Effector memory CD4-positive, alpha-beta T cell (primary cell): ENCODE measurements at places on chromosomes 3 and 15.
A peak's percentile ranks its signal among the peaks of the same experiment; 100 is the strongest.

DNA sequence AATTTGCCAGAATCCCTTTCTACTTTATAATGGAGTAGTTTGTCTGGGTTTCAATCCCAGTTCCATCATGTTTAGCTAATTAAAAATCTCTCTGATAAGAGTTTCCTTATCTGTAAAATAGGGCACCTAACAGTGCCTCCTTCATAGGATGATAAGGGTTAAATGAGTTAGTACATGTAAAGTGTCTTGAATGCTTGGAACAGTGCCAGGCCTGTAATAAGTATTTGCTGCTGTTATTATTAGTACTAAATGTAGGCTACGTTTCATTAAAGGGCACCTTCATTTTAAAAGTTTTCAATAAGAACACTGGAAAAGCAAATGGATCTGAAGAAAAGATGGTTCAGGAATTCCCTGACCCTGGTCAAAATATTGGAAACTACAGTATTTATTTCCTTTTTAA lies 11.8 kb upstream of the SLC2A2 start:
- H3K4me3 ChIP-seq: no peak overlapping the region
- H3K27me3 ChIP-seq: no peaks in the 10 kb centered on the region
- no peak overlapping the region for H3K27ac ChIP-seq
- H3K36me3 ChIP-seq: no peaks in the 10 kb centered on the region

DNA sequence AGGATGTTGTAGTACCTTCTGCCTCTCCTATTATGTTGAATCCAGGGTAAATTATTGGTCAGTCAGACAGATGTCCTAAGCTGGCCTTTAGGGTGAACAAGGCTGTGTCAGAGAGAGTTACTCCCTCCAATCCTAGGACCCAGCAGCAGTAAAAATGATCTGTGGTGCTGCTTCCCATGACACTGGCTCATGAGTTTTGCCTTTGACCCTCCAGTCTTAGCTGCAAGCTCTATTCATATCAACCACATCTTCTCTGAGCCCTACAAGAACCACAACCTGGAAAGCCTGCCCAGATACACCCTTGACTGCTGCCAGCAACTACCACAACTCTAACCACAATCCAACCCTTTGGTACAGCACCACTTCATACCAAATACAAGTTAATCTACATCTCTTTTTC lies 27.2 kb upstream of the PHLDB2 start:
- no peaks in the 10 kb centered on the region for H3K36me3 ChIP-seq
- H3K27me3 ChIP-seq: no peaks in the 10 kb centered on the region
- no peaks in the 10 kb centered on the region for H3K4me1 ChIP-seq
- no peak overlapping the region for H3K4me3 ChIP-seq
- DNase-seq: no peak
- H3K27ac ChIP-seq: no peak overlapping the region

GRCh38 chr3:99630815-99631214 lies 7.6 kb upstream of the COL8A1 start:
- no peaks in the 10 kb centered on the region for H3K4me1 ChIP-seq
- no peak for DNase-seq
- H3K4me3 ChIP-seq: no peak overlapping the region
- peaks cover 4% of the 10 kb centered on the region for H3K27me3 ChIP-seq
- no peak overlapping the region for H3K27ac ChIP-seq
- no peaks in the 10 kb centered on the region for H3K36me3 ChIP-seq

DNA sequence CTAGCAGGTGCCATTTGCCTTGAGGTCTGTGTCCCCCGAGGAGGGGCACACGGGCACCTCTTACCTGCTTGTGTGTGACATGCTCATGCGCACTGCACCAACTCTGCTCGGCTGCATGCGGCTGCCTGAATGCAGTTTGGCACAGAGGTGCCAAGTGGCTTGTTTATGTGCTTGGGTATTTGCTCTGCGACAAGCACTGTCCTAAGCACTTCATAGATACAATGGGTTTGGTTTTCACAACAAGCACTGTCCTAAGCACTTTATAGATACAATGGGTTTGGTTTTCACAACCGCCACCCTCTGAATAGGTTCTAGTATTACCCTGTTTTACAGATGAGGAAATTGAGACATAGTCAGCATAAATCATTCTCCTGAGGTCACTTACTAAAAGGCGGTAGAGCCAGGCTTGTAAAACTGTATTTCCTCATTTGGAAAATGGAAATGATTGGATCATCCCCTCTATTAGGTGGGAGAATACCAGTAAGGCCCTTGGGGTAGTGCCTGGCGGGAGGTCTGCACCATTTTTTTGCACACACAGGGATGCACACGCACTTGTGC lies 487 bp downstream of the ITIH4 start:
- H3K36me3 ChIP-seq: no peaks in the 10 kb centered on the region
- H3K4me1 ChIP-seq: no peaks in the 10 kb centered on the region
- no peak overlapping the region for H3K4me3 ChIP-seq
- no peak for DNase-seq

- H3K27ac ChIP-seq: no peak overlapping the region
- no peaks in the 10 kb centered on the region for H3K27me3 ChIP-seq
- no peak for DNase-seq
- H3K4me3 ChIP-seq: no peak overlapping the region
- no peaks in the 10 kb centered on the region for H3K4me1 ChIP-seq
These were observed 65.0 kb upstream of the ONECUT1 start for GRCh38 chr15:52855157-52855556.

DNA sequence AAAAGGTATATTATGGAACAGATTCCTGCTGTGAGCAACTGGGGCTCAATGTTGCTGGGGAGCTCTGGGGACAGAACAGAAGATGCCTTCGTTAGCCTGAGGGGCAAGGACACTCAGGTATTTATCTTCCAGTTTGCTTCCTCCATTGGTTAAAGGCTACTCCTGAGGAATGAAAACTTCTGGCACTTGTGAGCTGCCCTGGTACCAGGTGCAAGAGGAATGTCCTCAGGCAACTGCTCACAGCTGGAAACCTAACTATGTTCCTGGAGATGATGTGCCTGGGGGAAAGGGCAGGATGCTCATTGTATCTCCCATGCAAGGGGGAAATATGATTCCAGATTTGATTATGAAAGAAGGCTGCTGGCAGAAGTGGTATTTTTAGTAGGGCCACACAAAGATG lies 54.0 kb upstream of the BBX start:
- no peak for DNase-seq
- no peaks in the 10 kb centered on the region for H3K27me3 ChIP-seq
- no peaks in the 10 kb centered on the region for H3K4me1 ChIP-seq

DNA sequence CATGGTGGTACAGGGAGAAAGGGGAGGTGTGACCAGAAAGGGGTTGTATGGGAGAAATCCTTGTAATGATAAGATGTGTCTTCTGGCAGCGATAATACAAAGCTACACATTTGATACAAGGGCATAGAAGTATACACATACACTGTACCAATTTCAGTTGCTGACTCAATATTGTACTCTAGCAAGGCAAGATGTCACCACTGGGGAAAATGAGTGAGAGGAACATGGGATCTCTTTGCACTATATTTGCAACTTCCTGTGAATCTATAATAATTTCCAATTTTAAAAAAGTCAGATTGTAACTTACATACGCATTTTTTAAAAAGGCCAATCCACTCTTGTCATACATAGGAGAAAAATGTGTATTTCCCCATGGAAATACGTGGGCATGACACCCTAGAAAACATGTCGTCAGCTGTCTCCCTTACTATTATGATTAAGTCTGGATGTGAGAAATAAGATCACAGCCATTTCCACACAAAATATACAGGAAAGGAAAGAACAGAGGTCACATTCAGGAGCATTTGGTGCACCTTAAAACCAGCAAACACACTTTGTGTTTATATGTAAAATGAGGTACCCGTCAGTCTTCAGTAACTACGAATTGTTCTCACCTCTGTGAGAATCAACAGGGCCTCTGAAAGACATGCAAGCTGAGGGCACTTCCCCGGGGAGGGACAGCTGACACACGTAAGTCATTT lies 22.9 kb downstream of the PRR23E start:
- H3K4me1 ChIP-seq: no peaks in the 10 kb centered on the region
- H3K27ac ChIP-seq: no peak overlapping the region
- H3K4me3 ChIP-seq: no peak overlapping the region
- no peaks in the 10 kb centered on the region for H3K36me3 ChIP-seq
- no peak for DNase-seq
- H3K27me3 ChIP-seq: no peaks in the 10 kb centered on the region

- peak overlapping the region; percentile 97 for H3K4me3 ChIP-seq
- H3K27me3 ChIP-seq: no peaks in the 10 kb centered on the region
- DNase-seq: no peak
These were observed 734 bp downstream of the TBL1XR1 start for GRCh38 chr3:177196456-177197040.

DNA sequence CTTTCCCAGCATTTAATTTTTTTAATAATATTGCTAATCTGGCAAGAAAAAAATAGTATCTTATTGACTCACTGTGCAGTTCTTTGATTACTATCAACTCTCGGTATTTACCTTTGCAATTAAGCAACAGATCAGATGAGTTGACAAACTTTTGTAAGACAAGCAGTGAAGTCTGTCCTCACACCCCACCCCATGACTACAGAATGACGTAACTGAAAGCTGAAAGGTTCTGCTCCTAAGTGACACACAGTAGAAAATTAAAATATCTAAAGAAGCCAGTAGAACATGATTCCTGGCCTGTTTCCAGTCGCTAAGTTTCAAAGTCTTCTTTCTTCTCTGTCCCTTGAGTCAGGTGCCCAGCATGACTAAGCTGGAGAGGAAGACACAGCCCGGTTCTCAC lies 135.5 kb downstream of the STT3B start:
- no peaks in the 10 kb centered on the region for H3K4me1 ChIP-seq
- H3K27ac ChIP-seq: no peak overlapping the region
- no peaks in the 10 kb centered on the region for H3K27me3 ChIP-seq
- no peak overlapping the region for H3K4me3 ChIP-seq
- H3K36me3 ChIP-seq: no peaks in the 10 kb centered on the region

- no peak overlapping the region for H3K4me3 ChIP-seq
- H3K36me3 ChIP-seq: no peaks in the 10 kb centered on the region
- no peaks in the 10 kb centered on the region for H3K27me3 ChIP-seq
- no peak overlapping the region for H3K27ac ChIP-seq
These were observed 36.1 kb downstream of the CFAP44 start for GRCh38 chr3:113405180-113405579.

DNA sequence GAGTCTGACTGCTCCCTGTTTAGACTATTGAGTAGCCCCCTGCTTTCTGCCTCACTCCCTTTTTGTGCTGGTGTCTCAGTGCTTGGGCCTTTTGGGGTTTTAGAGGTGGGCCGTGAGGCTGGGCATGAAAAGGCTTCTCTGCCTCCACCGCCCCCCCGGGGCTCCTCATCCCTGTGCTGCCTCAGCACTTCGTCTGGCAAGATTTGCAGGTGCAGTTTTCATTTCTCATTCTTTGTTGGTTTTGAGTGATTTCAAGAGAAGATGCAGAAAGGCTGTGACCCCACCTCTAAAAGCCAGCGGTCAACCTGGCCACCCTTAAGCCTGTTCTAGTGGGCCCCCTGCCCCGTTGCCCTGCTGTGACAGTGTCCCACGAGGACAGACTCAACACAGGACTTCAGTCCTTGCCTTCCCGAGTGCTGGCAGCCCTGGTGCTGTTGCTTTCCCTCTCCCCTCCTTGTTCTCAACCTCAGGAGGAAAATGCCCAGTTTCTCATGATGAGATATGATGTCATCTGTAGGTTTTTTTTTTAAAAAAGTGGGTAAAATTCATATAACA lies 38.0 kb downstream of the APBA2 start:
- H3K27ac ChIP-seq: no peak overlapping the region
- H3K4me1 ChIP-seq: peaks cover 15% of the 10 kb centered on the region
- H3K4me3 ChIP-seq: no peak overlapping the region
- DNase-seq: no peak

DNA sequence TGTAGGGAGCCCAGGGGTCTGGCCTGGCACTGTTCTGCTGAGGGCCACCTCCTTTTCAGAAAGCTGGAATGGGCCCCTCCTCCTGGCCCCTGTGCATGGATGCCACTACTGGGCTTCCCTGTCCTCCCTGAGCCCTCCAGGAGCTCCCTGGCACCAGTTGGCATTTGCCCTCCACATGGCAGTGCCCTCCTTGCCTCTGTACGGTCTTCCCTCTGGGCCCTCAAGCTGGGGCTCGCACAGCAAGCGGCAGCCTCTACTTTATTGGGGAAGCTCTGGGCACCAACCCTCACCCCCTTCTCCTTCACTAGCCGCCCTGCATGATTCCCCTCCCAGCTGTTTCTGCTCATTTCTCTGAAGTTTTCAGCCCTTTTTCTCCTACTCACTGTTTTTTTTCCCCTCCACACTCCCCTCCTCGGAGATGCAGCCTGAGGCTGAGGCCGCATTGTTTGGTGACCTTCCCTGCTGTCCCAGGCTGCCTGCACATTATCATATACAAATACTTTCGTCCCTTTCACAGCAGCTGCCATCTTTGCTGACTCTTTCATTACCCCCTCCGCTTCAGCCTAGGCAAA lies 127.3 kb downstream of the EEFSEC start:
- DNase-seq: no peak
- no peak overlapping the region for H3K4me3 ChIP-seq
- H3K27ac ChIP-seq: no peak overlapping the region
- H3K27me3 ChIP-seq: no peaks in the 10 kb centered on the region

GRCh38 chr3:11373654-11374053 lies 101.5 kb downstream of the ATG7 start:
- H3K27ac ChIP-seq: no peak overlapping the region
- no peak overlapping the region for H3K4me3 ChIP-seq
- no peaks in the 10 kb centered on the region for H3K27me3 ChIP-seq
- no peaks in the 10 kb centered on the region for H3K36me3 ChIP-seq
- DNase-seq: no peak
- H3K4me1 ChIP-seq: no peaks in the 10 kb centered on the region

DNA sequence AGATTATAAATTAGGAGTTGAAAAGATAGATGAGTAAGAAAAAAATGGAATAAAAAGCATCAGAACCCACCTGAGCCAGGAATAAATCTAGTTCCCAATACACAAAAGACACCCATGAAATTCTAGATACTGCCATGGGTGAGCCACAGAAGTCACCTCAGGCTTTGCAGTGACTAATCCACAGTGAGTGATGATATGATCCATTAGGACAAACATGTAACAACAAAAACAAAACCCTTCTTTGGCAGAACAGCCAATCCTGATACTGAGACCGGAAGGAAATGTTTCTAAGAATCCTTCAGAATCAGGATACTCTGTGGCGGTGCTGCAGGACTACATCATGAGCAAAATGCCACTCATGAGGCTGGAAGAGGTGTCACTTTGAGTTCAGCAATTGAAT lies 15.0 kb upstream of the MINDY4B start:
- no peaks in the 10 kb centered on the region for H3K4me1 ChIP-seq
- no peak overlapping the region for H3K27ac ChIP-seq
- no peak overlapping the region for H3K4me3 ChIP-seq
- DNase-seq: no peak
- H3K36me3 ChIP-seq: no peaks in the 10 kb centered on the region

DNA sequence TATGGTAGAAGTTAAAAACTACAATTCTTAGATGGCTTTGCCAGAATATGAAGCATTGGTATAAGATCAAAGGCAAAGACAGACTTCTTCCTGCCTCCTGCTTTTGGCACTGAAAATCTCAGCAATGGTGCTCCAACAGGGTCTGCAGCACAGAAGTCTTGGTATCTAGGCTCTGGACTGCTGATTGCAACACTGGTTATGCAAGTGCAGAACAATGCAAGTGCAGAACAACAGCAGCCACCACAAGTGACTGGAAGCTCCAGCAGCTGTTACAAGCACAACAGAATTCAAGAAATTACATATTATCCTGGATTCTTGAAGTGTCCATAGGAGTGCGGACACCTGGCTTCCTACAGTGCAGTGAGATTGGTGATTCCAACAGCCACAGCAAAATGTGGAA lies 33.7 kb downstream of the ZBTB20 start:
- H3K4me1 ChIP-seq: no peaks in the 10 kb centered on the region
- H3K36me3 ChIP-seq: no peaks in the 10 kb centered on the region
- no peak for DNase-seq

GRCh38 chr3:195774917-195775316 lies 36.8 kb downstream of the MUC4 start:
- no peaks in the 10 kb centered on the region for H3K4me1 ChIP-seq
- no peak for DNase-seq
- no peak overlapping the region for H3K4me3 ChIP-seq
- no peaks in the 10 kb centered on the region for H3K27me3 ChIP-seq
- H3K36me3 ChIP-seq: no peaks in the 10 kb centered on the region
- H3K27ac ChIP-seq: no peak overlapping the region
